ENCODE measurements at places on chromosomes 7 and 10. TPM values are rescaled to one million over a fixed set of nuclear protein-coding genes. Genes with fewer than 3 reads are reported as not detected.

- peaks cover 3% of the 10 kb centered on the region for H3K4me1 ChIP-seq
- no peak for DNase-seq
- H3K4me3 ChIP-seq, result no peak overlapping the region
- no peak overlapping the region for H3K27ac ChIP-seq
- no peaks in the 10 kb centered on the region for H3K27me3 ChIP-seq
These were observed 10.7 kb downstream of the XPNPEP1 start for GRCh38 chr10:109912335-109913281.

DNA sequence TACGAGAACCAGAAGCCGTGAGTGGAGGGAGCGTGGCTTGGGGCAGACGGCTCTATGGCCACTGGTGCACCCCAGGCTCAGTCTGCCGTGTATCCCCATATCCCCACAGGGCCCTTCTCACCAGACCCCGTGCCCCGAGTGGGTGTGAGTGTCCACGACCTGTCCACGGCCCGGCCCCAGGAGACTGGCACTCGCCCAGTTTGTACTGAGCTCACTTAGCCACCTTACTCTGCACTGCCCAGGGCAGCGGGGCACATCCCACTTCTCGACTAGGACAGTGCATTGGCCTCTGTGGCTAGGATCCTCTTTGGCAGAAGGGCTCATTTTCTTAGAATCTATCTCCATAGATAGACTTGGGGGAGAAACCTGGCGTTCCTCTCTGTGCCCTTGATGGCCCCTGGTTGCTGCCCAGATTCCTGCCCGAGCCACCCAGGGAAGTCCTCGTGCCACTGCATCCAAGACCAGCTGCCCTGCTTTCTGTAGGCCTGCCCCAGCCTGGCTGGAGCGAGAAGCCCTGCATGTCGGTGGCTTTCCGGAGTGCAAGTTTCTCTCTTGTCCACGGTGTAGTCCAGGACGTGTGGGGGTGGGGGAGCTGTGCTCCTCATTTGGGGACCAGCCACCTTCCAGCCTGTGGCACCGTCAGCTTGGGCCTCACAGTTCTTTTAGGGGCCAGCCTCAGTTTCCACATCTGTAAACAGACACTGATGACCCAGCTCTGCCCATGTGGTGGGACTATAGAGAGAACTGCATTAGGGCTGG is 11.9 kb downstream of the TMEM120A start:
- peak overlapping the region; percentile 5 for H3K27ac ChIP-seq
- H3K4me3 ChIP-seq, result no peak overlapping the region
- no peaks in the 10 kb centered on the region for H3K27me3 ChIP-seq
- DNase-seq, result no peak
- H3K4me1 ChIP-seq, result peaks cover 41% of the 10 kb centered on the region
- H3K36me3 ChIP-seq, result peaks cover 50% of the 10 kb centered on the region

- H3K36me3 ChIP-seq, result no peaks in the 10 kb centered on the region
- H3K4me3 ChIP-seq, result no peak overlapping the region
- no peaks in the 10 kb centered on the region for H3K27me3 ChIP-seq
- H3K27ac ChIP-seq, result no peak overlapping the region
- H3K4me1 ChIP-seq, result no peaks in the 10 kb centered on the region
- DNase-seq, result no peak
These were observed 145.4 kb downstream of the PTPRN2 start for GRCh38 chr7:158442260-158442659.

DNA sequence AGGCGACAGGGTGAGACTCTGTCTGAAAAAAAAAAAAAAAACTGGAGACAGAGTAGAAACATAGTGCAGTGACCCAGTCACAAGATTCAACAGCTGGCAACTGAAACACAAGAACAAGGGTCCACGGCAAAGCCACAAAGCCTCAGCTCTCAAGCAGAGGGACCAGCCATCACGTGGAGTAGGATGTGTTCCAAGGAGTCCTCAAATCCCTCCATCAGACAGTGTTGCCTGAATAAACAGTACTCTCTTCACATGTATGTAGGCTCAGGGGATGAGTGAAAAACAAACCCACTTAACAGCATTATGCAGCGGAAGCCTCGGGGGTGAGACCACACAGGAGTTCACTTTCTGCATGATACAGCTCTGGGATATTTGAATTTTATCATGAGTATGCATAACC is 62.0 kb downstream of the SLIT1 start:
- no peak overlapping the region for H3K4me3 ChIP-seq
- no peak overlapping the region for H3K27ac ChIP-seq
- DNase-seq, result no peak
- H3K36me3 ChIP-seq, result no peaks in the 10 kb centered on the region
- peaks cover 4% of the 10 kb centered on the region for H3K27me3 ChIP-seq
- no peaks in the 10 kb centered on the region for H3K4me1 ChIP-seq

CHN2 gene
- 25.4 TPM for total RNA-seq

DNA sequence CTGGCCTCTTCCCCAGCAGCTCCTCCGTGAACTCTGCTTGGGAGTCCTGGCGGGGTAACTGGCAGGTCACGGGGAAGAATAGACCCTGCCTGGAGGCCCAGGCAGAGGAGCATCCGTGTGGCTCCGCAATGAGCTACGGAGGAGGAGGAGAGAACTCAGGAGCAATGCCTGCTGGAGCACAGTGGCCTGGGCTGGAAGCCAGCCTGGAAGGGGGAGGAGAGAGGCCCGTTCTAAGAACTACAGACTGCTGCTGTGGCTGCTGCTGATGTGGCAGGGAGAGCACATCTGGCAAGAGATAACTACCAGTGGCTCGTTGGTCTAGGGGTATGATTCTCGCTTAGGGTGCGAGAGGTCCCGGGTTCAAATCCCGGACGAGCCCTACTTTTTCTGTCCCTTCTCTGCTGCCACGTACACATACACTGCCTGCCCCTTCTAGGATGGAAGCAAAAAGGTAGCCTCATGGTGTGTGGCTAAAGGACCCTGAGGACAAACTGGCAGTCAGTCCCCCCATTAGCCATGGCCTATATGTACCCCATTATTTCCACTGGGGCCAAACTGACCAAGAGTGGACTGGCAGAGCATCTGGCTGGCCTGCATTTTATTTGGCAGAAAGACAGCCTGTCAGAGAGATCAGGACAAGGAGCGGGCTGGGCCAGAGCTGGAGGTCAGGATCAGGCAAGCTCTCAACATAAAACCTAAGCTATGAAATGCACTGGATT is 7.7 kb upstream of the OPN1SW start:
- H3K27ac ChIP-seq, result no peak overlapping the region
- H3K4me1 ChIP-seq, result no peaks in the 10 kb centered on the region
- H3K36me3 ChIP-seq, result no peaks in the 10 kb centered on the region
- DNase-seq, result peak; percentile 63
- H3K27me3 ChIP-seq, result no peaks in the 10 kb centered on the region
- no peak overlapping the region for H3K4me3 ChIP-seq

- H3K4me1 ChIP-seq, result peaks cover 19% of the 10 kb centered on the region
- no peaks in the 10 kb centered on the region for H3K36me3 ChIP-seq
- peak overlapping the region; percentile 99 for H3K4me3 ChIP-seq
- H3K27me3 ChIP-seq, result no peaks in the 10 kb centered on the region
- H3K27ac ChIP-seq, result no peak overlapping the region
These were observed 907 bp upstream of the VPS50 start for GRCh38 chr7:93231259-93231658.

DNA sequence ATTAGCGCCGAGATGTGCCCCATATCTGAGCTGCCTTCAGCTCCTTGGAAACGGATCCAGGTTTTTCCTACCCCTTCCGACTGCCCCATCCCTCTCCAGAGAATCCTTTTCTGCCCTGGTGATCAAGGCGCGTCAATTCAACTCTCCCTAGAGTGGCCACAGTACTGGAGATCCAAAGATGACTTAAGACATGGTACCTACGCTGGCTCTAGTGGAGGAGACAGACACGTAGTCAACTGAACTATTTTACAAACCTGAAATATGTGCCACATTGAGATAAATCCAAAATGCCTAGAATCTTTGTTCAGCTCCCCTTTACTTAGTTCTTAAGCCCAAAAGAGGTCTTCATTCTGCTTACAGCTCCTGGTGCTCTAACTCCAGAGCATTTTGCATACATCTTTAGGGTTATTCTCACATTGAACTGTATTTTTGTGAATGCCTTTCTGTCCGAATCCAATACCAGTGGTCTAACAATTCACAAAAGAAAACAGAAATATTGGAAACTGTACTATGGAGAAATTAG is 444 bp upstream of the TNPO3 start:
- no peaks in the 10 kb centered on the region for H3K27me3 ChIP-seq
- peaks cover 22% of the 10 kb centered on the region for H3K4me1 ChIP-seq
- peak overlapping the region; percentile 97 for H3K27ac ChIP-seq
- peak overlapping the region; percentile 85 for H3K4me3 ChIP-seq
- H3K36me3 ChIP-seq, result no peaks in the 10 kb centered on the region
- no peak for DNase-seq

C7orf25 gene
- 1.4 TPM for total RNA-seq

GRCh38 chr10:71040343-71040742 is 152.0 kb upstream of the PCBD1 start:
- no peaks in the 10 kb centered on the region for H3K27me3 ChIP-seq
- DNase-seq, result no peak
- H3K4me1 ChIP-seq, result no peaks in the 10 kb centered on the region
- no peak overlapping the region for H3K4me3 ChIP-seq
- H3K27ac ChIP-seq, result no peak overlapping the region
- H3K36me3 ChIP-seq, result no peaks in the 10 kb centered on the region

- H3K36me3 ChIP-seq, result no peaks in the 10 kb centered on the region
- no peak overlapping the region for H3K27ac ChIP-seq
- DNase-seq, result no peak
- no peaks in the 10 kb centered on the region for H3K27me3 ChIP-seq
- H3K4me1 ChIP-seq, result no peaks in the 10 kb centered on the region
- no peak overlapping the region for H3K4me3 ChIP-seq
These were observed 3.0 kb downstream of the ASZ1 start for GRCh38 chr7:117424090-117424829.

PRR15 gene
- total RNA-seq, result 0.17 TPM
